ENCODE measurements at places on chromosomes 11 and 22.

GRCh38 chr22:22390989-22391388 lies 117.6 kb downstream of the ZNF280B start:
- DNase-seq = no peak

- DNase-seq = no peak
Measured at GRCh38 chr11:113673550-113674396, 32.3 kb downstream of the TMPRSS5 start.

- DNase-seq = no peak
Measured at GRCh38 chr11:13098063-13098462, 88.9 kb downstream of the RASSF10 start.

- no peak for DNase-seq
Measured at GRCh38 chr11:110763249-110764011, 51.2 kb upstream of the ARHGAP20 start.

DNA sequence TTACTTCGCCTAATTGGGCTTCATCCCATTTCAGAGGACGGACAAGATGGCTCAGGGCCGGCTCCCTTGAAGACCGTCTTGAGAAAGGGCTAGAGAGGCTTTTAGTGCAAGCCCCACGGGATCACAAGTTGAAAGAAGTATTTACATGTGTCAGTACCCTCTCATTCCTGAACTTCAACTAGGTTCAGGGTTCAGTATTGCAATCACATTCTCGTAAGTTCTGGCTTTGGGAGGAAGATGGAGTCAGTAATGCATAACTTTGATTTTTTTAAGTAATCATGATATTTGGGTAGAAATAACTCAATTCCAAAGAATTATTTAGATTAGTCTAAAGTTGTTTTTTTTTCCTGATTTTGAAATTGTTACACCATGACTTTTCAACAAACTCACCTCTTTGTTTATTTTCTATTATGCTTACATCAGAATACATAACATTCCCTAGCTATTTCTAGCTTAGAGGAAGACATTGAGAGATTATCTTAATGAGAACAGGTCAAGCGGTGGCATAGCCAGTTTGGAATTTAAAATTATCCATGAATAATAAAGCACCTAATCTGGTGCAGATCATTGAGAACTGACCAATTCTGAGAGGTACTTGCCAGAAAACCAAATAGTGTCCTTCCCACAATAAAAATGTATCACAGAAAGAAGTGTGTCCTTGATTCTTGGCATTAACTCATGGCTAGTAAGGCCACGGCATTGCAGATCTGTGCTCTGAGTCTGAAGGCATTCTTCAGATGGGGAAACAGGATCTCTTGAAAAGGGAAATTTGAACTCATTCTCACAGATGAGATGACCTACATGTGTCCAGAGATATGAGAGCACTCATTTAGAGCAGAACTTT lies 92.1 kb upstream of the BLID start:
- DNase-seq = no peak

DNA sequence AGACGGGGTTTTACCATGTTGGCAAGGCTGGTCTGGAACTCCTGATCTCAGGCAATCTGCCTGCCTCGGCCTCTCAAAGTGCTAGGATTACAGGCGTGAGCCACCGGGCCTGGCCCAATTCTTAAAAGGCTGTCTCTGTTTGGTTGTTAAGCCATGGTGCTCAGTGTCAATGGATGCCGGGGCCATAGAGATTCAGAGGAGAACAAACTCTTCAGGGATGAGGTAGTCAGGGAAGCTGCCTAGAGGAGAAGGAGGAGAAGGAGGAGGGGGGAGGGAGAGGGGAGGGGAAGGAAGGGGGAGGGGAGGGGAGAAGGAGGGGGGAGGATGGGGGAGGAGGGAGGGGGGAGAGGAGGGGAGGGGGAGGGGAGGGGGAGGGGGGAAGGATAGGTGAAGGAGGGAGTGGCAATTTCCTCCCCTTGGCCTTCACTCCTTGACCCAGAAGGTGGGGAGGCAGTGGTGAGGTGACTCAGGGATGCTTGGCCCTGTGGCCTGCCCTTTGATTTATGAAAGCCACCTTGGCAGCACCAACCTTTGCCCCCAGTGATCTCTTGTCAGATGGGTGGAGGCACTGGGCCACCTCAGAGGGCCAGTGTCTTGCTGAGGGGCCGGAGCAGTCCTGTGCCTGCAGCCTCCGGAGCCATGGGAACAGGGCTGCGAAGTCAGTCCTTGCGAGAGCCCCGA lies at the start of gene C11orf86:
Gene C11orf86 (plus strand): TSS at position 581 of the 681 bp plus-strand sequence. CDS start 59 bp downstream, at position 640.
- DNase-seq = no peak

- no peak for DNase-seq
Measured at GRCh38 chr22:45775569-45776312, 104.1 kb downstream of the ATXN10 start.

GRCh38 chr11:69333149-69333710 lies 39.3 kb downstream of the MYEOV start:
- no peak for DNase-seq

Data from NCI-H1694 (cell line).